IMR-90 (cell line): ENCODE measurements at places on chromosomes 12 and 14.

DNA sequence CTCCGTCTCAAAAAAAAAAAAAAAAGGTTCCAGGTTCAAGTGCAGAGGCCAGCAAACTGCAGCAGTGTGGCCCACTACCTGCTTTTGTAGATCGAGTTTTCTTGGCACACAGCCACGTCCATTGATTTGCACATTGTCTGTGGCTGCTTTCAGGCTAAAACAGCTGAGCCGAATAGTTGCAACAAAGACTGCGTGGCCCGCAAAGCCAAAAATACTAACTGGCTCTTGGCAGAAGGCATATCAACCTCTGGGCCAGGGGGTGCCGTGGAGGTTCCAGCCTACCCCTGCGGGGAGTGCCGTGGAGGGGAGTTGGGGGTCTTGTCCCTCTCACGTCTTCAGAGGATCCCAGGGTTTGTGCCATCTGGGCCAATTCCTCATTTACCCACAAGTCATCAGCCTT, 170.1 kb downstream of the ADGRD1 start:
- DNase-seq: no peak

GRCh38 chr12:113201187-113202177, 16.0 kb downstream of the RITA1 start:
- no peak for DNase-seq

- DNase-seq: peak; percentile 70
These were observed 17.7 kb downstream of the SLC4A8 start for GRCh38 chr12:51442324-51442723.

DNA sequence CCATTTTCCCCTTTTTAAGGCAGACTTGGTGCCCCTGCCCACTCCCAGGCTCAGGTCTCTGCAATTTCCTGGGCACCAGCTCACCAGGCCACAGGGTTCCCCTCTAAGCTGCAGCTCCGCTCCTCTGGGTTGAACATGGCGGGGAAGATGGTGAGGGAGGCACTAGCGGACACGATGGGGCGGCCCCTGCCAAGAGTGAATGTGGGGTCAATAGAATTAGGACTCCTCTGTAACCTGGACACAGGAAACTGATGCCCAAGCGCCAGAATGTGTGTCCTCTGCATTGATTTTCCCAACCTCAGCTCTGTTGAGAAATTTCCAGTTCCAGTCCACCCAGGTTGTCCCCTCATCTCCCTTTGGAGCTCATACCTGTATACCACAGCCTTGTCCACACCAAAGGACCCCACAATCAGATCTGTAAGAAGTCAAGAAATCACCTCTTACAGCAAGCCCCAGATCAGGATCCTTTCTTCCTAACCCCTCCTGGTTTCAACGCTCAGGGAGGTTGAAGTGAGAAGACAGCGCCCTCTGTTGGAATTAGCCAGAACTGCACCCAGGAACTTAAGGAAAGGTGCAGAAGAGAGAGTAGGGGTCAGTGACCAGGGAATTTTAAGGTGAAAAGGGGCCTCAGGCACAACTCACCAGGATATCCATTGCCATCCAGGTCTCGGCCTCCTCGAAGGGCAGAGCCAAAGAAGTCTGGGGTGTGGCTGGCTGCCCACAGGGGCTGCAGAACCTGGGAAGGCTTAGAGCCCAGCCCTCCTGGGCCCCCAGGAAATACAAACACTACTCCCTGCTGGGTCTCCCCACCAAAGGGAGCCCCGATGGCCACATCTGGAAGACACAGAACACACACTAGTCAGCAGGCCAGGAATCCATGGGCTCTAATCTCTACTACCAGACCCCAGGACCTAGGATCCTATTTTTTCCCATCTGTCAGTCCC, 14.7 kb downstream of the ITGA5 start:
- DNase-seq: peak; percentile 56

GRCh38 chr14:78725086-78725485, 554.9 kb downstream of the NRXN3 start:
- no peak for DNase-seq

- DNase-seq: no peak
These were observed 16.7 kb downstream of the CHGA start for GRCh38 chr14:92939699-92940098.

DNA sequence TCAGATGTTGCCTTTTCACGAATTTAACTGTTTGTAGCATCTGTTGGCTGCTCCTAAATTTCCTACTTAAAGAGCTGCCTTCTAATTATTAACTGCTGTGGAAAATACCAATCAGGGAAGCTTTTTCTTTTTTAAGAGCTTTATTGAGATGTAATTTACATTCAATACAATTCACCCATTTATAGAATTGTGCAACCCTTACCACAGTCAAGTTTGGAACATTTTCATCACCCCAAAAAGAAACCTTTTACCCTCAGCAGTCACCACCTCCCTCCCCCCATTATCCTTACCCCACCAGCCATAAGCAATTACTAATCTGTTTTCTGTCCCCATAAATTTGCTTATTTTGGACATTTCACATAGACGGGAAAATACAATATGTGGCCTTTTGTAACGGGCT, 1.4 kb downstream of the PCNX4 start:
- no peak for DNase-seq

GRCh38 chr12:116431677-116432300, 127.4 kb upstream of the MAP1LC3B2 start:
- DNase-seq: no peak

- DNase-seq: no peak
These were observed 26.0 kb downstream of the ASPG start for GRCh38 chr14:104111301-104112112.

DNA sequence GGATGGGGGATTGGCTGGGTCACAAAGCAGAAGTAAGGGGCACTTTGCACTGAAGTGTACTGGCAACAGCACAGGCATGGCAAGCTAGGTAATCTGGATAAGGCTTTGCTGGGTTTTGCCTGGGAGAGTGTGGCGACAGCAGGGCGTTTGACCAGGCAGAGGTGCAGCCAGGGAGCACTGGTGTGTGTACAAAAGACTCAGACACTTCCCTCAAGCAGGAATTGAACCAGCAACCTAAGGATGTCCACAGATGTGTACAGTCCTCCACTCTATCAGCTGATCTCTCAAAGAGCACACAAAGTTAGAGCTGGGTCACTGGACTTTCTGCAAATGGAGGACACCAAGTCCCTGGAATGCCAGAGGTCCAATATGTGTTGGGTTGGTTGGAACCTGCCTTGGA, 15.4 kb upstream of the RNASE4 start:
- no peak for DNase-seq

DNA sequence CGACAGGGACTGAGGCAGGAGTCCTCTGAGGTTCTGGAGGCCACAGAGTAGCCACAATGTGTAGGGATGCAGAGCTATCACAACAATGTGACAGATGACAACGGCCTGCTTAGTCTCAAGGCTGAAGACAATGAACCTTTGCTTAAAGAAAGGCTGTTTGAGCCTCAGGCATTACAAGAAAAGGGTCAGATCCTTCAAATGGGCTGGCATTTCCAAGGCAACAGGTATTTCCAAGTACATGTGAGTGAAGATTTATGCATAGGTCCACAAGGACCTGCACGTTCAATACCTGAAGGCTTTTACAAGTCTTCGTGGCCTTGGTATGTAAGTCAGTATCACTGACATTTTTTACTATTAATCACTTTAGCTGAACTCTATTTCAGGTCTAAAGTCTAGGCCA, 62.0 kb downstream of the TMCC3 start:
- DNase-seq: no peak

- peak; percentile 36 for DNase-seq
These were observed 80.8 kb downstream of the GALNT9 start for GRCh38 chr12:132248453-132249167.

DNA sequence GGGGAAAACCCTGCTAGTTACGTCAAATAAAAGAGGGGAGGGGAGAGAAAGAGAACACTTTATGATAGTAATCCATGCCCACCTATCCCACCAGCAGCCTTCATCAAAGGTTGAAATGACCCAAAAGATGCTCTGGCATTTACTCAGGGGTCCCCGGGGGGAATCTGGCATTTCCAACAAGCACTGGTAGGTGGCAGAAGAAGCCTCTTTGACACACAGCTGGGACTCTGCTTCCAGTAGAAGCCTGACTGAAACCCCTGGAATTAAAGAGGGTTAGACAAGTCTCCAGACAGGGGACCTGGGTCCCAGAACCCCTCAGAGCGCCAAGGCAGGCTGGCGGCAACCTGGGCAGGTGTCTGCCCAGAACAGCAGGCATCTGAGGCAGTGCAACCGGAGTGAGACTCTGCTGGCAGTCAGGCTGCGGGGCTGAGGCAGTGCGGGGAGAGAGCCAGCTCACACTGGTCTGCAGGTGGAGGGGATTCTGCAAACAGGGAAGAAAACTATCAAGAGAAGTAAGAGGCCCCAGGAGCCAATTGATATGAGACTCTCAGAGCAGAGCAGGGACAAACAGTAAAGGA, 85.0 kb upstream of the CAPRIN2 start:
- no peak for DNase-seq

DNA sequence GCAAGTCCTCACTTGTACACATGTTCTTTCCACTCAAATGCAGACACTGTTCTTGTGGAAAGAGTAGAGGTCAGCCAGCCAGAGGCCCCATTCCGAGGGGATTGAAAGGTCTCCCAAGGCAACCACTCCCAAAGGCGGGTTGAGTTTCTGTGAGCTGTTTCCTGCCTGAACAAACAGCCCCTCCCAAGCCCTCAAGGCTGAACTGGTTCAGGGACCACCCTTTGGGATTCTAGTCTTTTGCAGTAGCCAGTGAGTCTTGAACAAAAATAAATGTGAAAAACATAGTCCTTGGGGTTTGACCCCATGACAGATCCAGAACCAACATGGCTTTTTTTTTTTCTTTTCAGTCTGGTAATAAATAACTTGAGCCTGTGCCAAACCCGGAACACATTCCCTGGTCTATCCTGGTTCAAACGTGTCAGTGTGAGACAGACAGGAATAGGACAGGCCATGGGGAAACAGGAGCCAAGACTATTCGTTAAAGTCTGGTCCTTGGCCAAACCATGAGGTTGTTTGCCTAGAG, 17.6 kb upstream of the STK38L start:
- no peak for DNase-seq

- DNase-seq: no peak
These were observed 21.0 kb upstream of the ANP32D start for GRCh38 chr12:48451372-48451771.

- DNase-seq: peak; percentile 20
These were observed 475.6 kb downstream of the PDZRN4 start for GRCh38 chr12:41663598-41664265.

DNA sequence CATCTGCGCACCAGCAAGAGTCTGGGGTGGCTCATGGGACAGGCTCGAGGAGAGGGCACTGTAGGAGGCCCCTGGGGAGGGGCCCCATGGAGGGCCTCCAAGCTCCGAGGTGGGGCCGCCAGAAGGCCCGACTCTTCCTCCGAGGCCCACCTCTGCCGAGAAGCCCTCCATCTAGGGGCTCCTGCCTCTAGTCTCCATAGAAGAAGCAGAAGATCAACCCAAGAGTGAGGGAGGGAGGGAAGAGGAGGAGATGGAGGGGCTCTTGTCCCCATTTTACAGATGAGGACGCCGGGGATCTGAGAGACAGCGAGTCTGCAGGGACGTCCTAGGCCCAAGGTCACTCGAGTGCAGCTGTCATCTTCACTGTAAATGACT, 41.2 kb downstream of the DIO3 start:
- DNase-seq: no peak

GRCh38 chr12:53443955-53444354, 2.4 kb downstream of the PRR13 start:
- no peak for DNase-seq

DNA sequence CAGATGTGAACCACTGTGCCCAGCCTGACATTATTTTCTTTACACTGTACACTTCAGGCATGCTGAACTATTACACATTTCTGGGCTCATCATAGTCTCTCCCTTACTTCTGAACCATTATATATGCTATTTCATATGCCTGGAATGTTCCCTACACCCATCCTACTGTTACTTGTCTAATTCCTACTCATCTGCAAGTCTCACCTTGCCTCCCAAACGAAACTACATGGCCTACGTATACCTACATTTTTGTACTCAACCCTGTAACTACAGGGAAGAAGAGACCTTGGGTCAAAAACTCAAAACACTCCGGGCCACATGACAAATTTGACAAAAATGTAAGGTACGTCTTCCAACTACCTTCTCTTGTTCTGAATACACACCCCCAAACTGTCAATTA, 9.5 kb upstream of the EEA1 start:
- DNase-seq: no peak

GRCh38 chr12:102542816-102543440, 62.6 kb upstream of the IGF1 start:
- peak; percentile 37 for DNase-seq

- no peak for DNase-seq
These were observed 126.0 kb upstream of the PARP11 start for GRCh38 chr12:3998968-3999792.

GRCh38 chr14:60273956-60274355, 24.9 kb downstream of the PPM1A start:
- DNase-seq: no peak

GRCh38 chr12:85424581-85425348, 144.7 kb downstream of the ALX1 start:
- peak; percentile 2 for DNase-seq

DNA sequence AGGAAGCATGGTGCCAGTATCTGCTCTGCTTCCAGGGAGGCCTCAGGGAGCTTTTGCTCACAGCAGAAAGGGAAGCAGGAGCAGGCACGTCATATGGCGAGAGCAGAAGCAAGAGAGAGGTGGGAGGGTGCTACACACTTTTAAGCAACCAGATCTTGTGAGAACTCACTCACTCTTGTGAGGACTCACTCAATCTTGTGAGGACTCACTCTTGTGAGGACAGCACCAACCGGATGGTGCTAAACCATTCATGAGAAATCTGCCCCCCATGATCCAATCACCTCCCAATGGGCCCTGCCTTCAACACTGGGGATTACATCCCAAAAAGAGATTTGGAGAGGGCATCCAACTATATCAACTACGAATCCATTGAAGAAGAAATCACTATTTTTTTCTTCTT, 34.3 kb upstream of the LMNTD1 start:
- DNase-seq: no peak

- no peak for DNase-seq
These were observed 37.6 kb upstream of the SPTLC2 start for GRCh38 chr14:77654001-77654441.

- DNase-seq: no peak
These were observed 95.2 kb downstream of the RASSF9 start for GRCh38 chr12:85741046-85741445.

DNA sequence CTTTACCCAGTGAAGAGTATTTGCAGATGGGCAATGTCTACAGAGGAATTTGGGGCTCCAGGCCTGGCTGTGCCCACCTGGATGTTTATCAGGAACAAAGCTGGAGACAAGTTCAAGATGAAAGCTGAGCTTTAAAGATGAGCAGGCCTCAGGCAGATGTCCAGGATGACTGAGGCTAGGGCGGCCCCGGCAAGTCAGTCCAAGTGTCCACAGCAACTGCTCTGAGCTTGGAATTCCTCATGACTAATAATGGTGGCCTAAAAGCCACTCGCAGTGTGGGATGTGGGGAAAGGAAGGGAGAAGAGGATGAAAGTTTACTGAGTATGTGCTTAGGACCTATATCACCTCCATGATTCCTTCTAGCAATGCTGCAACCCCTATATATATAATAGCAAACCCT, 128.2 kb upstream of the NOS1 start:
- no peak for DNase-seq

- DNase-seq: no peak
These were observed 41.3 kb downstream of the VDR start for GRCh38 chr12:47863467-47863866.
